ENCODE measurements at places on chromosomes 16 and 17.

GRCh38 chr17:50611634-50612033 is 23.0 kb upstream of the ABCC3 start:
- DNase-seq = no peak

DNA sequence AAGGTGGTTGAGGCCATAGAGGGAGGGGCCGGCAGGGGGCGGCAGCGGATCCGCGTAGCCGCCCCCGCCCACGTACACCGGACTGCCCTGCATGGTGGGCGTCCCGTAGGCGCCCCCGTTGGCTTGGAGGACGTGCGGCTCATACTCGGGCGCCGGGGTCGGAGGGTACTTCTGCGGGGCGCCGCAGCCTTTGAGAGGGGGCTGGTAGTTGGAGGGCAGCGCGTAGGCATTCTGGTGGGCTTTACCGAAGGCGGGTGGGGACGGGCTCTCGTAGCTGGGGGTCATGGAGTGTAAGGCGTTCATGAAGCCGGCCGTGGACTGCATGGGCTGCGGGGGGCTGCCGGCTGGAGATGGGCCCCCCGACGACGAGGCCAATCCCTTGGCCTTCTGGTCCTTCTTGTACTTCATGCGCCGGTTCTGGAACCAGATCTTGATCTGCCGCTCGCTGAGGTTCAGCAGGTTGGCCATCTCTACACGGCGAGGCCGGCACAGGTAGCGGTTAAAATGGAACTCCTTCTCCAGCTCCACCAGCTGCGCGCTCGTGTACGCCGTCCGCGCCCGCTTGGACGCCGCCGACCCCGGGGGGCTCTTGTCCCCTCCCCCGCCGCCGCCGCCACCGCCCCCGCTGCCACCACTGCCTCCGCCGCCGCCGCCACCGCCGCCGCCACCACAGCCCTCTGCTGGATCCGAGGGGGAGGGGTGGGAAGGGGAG is 5.7 kb upstream of the HOXB2 start:
- no peak for DNase-seq

- no peak for DNase-seq
Observed at GRCh38 chr16:13521356-13521755, 398.6 kb upstream of the ERCC4 start.

DNA sequence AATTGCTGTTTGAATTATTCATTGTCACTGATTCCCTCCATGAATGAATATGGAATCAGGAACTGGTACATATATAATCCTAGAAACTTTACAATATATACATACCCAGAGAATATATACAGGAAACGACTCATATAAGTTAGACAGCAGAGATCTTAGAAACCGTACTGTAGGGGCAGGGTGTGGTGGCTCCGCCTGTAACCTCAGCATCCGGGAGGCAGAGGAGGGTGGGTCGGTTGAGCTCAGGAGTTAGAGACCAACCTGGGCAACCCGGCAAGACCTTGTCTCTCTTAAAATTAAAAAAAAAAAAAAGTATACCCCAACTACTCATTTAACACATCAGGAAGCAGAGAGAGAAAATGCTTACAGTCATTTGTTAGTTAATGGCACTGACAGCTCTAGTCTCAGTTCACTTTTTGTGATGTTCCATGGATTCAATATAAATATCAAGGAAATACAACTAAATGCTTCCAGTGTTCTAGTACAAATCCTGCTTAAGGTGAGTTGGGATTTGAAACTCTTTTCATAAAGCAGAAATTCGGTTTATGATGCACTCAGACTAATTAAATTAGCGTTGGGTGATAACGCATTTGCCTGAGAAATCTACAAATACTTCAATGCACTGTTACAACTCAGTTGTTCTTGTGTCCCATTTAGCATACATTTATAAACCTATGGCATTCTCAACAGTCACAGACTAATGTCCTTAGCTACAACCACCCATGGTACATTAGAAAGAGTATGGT is 5.6 kb downstream of the GLG1 start:
- no peak for DNase-seq

- no peak for DNase-seq
Observed at GRCh38 chr17:70292366-70292765, 123.0 kb downstream of the KCNJ2 start.

DNA sequence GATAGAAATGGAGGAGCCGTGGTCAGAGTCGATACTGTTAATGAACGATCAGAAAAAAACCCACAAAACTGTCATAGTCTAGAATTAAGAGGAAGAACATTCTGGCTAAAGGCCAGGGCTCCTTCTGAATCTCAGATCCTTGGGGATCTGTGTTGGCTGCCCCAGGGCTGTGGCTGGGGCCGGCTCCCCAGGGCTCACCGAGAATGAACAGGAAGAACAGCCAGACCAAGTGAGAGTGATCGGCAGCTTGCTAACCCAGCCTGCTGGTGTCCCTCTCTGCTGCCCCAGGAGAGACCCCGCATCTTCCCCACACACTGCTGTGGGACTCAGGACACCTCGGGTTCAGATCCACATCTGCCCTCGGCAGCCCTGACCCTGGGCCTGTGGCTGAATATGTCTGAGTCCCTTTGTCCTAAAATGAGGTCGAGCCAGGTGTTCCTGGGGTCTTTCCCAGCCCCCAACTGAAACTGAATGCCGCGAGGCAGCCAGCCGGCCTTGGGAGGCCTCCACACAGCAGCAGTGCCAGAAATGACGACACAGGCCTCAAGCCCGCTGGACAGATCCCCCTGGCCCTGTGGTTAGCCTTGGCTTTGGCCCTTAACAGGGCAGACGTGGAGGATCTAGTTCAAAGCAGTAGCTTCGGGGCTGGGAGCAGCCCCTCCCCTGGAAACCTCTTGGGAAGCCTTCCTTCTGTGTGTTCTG is 23.9 kb upstream of the CLEC18A start:
- DNase-seq = no peak

DNA sequence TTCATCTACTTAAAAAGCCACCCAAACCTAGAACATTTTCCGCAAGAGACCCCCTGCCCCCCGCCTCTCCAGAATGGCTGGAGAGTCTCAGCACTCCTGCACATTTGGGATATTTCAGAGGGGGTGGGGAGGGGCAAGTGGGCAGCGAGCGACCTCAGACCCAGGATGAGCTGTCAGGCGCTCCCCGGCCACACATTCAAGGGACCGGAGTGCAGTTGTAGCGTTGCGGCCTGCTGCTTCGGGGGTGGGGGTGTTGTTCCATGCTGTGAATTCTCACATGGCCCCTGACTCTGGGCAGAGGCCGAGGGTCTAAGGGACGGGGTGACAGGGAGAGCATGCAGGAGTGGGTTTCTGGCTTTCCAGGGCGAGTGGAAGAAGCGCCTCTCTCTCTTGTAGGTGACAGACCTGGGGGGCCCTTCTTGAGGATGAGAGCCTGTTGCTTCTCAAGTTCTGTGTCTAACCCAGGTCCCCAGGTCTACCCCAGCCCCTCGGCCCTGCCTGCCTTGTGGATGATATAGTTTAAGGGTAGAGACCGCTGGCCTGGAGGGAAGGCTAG is 231.2 kb downstream of the SEC14L1 start:
- DNase-seq = no peak

DNA sequence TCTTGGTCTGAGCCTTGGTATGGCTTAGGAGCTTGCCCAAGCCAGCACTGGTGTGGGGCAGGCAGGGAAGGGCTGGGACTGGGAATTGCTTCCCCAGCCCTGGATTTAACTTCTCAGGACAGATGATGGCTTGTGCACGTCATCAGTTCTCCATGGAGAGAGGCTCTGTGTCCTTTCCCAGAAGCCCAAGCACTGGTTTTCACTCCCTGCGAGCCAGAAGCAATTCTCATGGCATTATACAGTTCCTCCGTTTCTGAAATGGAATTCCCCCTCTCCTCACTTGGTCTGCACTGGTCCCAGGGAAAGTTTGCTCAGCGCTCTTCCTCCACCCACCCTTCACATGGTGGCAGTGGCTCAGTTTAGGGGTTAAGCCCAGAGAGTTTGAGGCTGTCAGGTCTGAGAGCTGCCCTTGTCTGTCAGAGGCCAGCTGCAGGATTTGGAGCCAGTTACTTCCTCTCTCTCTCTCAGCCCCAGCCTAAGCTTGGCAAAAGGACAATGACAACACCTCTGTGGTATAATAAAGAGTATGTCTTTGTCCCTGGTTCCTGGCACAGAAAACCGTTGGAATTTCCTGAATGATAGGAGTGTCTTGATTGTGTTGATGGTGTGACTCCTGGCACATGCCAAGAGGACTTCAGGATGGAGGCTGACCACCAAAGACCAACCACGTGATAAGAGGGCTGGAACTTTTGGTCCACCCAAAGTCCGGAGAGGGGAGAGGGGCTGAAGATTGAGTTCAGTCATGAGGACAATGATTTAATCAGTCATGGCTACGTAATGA is 219.6 kb upstream of the TNRC6C start:
- no peak for DNase-seq

- DNase-seq = no peak
Observed at GRCh38 chr17:46928467-46929261, 5.7 kb downstream of the GOSR2 start.

DNA sequence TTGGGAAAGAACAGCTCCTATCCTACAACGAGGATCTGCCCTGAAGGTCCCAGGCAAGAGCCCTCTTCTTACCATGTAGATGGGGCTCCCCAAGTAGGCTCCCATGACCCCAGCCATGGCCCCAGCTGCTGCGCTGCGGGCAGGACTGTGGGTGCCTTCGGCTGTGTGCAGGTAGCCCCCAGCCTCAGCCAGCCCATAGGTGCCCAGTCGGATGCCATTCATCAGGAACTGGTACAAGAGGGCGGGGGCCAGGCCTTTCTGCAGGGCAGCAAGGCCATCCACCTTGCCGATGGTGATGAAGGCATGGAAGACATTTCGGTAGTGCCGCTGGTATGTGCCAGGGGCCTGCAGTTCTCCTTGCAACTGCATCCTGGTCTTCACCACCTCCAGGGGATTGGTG is 839 bp downstream of the SLC25A35 start:
- DNase-seq = no peak

DNA sequence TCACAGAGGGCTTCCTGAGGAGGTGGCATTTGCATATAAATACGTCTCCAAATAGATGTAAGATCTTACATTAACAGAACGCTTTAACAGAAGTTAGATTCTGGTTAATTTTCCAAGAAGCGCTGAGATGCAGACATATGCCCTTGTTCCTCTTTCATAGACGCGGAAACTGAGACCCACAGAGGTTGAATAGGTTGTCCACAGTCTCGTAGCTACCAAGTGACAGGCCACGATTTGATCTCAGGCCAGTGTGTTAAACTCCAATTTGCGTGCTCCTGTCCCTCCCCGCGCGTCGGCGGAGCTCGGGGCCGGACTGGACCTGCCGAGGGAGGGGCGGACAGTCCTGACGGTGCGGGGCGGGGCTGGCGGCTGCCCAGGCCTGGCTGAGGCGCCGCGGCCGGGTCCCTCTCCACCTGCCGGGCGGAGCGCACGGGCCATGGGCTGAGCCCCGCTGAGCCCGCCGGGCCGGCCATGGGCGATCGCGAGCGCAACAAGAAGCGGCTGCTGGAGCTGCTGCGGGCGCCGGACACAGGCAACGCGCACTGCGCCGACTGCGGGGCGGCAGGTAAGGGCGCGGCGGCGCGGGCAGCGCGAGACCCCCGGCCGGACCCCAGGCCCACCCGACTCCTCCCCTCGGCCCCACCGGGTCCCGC is at the start of gene ADAP2:
Gene ADAP2 (plus strand): TSS at position 402 of the 653 bp plus-strand sequence. CDS start 70 bp downstream, at position 472.
- peak; percentile 8 for DNase-seq

DNA sequence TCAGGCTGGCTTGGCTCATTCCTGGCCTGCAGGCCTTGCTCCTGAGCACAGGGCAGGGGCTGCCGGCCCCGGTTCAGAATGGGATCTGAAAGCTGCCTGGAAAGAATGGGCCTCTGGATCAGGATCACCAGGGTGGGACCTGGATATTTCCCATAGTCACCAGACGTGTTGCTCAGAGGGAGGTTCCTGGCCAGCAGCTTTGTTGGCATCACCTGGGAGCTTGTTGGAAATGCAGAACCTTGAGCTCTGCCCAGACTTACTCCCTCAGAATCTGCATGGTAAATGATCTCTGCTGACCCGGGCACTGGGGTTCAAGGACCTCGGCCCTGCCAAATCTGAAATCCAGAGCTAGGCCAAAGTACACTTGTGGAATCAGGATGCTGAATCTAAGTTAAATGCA is 29.5 kb upstream of the MED9 start:
- DNase-seq = no peak

- no peak for DNase-seq
Observed at GRCh38 chr17:18772471-18772870, 8.5 kb upstream of the TVP23B start.

GRCh38 chr17:47934856-47935255 is 6.5 kb upstream of the PNPO start:
- no peak for DNase-seq

DNA sequence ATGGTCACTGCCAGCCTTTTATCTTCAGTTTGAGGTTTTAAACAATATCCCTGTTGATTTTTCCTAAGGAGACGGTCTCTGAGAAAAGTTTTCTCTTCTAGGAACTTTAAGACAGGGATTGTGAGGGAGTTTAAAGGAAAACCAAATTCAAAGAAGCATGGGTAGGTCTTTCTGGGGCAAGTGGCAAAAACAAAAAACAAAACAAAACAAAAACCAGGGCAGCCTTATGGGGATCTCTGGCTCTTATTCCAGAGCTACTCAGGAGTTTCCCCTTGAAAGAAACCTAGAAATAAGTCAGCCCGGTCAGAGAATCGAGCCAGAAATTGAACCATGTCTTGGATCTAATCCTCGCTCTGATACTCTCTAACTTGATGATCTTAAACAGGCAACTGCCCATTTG is 424.5 kb downstream of the GRIN2A start:
- no peak for DNase-seq

- no peak for DNase-seq
Observed at GRCh38 chr16:17372386-17372785, 98.4 kb downstream of the XYLT1 start.

DNA sequence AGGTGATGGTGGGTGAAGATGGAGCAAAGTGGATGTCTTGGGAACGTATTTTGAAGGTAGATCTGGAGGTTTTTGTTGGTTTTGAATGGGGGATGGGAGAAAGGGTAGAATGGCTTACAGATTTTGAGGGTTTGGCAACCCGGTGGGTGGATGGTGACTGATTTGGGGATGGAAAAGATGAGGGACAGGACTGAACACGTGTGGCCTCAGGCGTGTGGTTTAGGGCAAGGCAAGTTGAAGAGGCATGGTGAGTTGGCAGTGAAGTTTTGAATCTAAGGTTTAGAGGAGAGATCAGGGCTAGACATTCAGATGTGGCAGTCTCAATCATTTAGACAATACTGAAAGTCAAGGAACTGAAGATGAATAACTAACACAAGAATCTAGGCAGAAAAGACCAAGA is 5.0 kb upstream of the DCTPP1 start:
- DNase-seq = no peak

GRCh38 chr16:12440228-12440530 is 363.5 kb downstream of the CPPED1 start:
- DNase-seq = no peak

- DNase-seq = no peak
Observed at GRCh38 chr17:27990100-27990499, 52.4 kb upstream of the NLK start.

- no peak for DNase-seq
Observed at GRCh38 chr17:36212966-36213365, 2.1 kb downstream of the CCL4L2 start.

- DNase-seq = no peak
Observed at GRCh38 chr16:50238314-50238713, 28.0 kb upstream of the ADCY7 start.

Data from C1 segment of cervical spinal cord (tissue), 14 donors.